ENCODE measurements at places on chromosomes 12 and 14. TPM values are rescaled to one million over a fixed set of nuclear protein-coding genes. Genes with fewer than 3 reads are reported as not detected.

- H3K4me3 ChIP-seq: no peak overlapping the region
- no peak for DNase-seq
- peaks cover 13% of the 10 kb centered on the region for H3K4me1 ChIP-seq
- H3K27me3 ChIP-seq: no peaks in the 10 kb centered on the region
- peak overlapping the region; percentile 66 for H3K27ac ChIP-seq
Observed at GRCh38 chr12:50786498-50787231, 22.8 kb downstream of the ATF1 start.

The SP7 gene
- total RNA-seq: not detected

The TAS2R14 gene
- total RNA-seq: 1.2 TPM

The FOXG1 gene
- total RNA-seq: not detected

The PLEKHH1 gene
- total RNA-seq: 4.6 TPM

DNA sequence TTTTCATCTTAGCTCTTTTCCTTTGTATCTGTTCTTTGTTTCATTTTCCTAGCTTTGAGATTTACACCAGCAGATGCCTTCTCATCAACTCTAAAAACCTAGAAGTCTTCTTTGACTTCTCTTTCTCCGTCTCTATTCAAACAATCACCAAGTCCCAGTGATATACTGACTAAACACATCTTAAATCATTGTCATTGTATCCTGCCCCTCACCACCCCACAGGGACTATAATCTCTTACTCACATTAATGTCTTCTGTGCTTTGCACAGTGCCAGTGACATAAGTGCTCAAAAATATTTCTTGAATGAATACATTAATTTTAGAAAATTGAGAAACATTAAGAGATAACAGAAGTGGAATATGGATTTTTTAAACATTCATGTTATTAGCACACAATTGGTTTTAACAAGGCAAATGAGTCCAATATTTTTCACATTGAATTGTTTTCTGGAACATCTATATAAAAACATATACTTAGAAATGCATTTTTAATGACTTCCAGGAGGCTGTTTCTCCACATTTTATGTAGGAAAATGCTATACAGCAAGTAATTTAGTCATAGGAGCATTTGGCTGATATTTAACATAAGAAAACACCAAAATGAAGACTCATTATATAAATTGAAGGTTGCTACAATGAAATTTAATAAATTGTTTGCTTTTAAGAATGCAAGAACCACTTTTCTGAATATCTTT, 472.8 kb upstream of the PRICKLE1 start:
- H3K4me3 ChIP-seq: no peak overlapping the region
- H3K36me3 ChIP-seq: no peaks in the 10 kb centered on the region
- no peaks in the 10 kb centered on the region for H3K4me1 ChIP-seq

The CLEC9A gene
- 0.30 TPM for total RNA-seq

The WNT5B gene
- total RNA-seq: 6.1 TPM

All from lower lobe of right lung (tissue), 2 donors.